ENCODE measurements at places on chromosomes 11 and 22.

- peaks cover 5% of the 10 kb centered on the region for H3K4me1 ChIP-seq
- no peaks in the 10 kb centered on the region for H3K36me3 ChIP-seq
- DNase-seq = no peak
- H3K27me3 ChIP-seq = no peaks in the 10 kb centered on the region
Observed at GRCh38 chr11:73145986-73146575, 4.0 kb upstream of the FCHSD2 start.

GRCh38 chr11:113874581-113875233 is 665 bp downstream of the USP28 start:
- H3K4me1 ChIP-seq = peaks cover 7% of the 10 kb centered on the region
- peak overlapping the region; percentile 61 for H3K4me3 ChIP-seq
- H3K27ac ChIP-seq = peak overlapping the region; percentile 65
- H3K27me3 ChIP-seq = no peaks in the 10 kb centered on the region
- DNase-seq = no peak

GRCh38 chr11:71385091-71385490 is 63.1 kb downstream of the DHCR7 start:
- no peaks in the 10 kb centered on the region for H3K27me3 ChIP-seq
- H3K4me3 ChIP-seq = no peak overlapping the region
- no peaks in the 10 kb centered on the region for H3K36me3 ChIP-seq
- no peaks in the 10 kb centered on the region for H3K4me1 ChIP-seq

DNA sequence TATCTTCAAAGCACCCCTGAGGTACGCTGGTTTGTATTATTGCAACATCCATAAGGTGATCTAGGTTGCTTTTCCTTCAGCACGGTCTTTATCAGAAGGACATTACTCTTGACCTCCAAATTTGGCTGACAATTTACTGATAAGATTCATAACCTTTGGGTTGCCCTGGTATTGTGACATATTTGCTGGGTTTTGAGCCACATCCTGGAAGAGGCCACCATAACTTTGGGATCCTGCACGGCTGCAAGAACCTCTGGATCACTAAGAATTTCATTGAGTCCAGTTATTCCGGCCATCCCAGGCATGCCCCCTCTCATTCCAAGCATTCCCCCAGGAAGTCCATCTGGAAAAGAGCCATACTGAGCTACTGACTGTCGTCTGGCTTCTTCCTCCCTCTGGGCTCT is 6.5 kb upstream of the PLET1 start:
- no peak overlapping the region for H3K4me3 ChIP-seq
- no peak overlapping the region for H3K27ac ChIP-seq
- H3K36me3 ChIP-seq = no peaks in the 10 kb centered on the region
- H3K27me3 ChIP-seq = no peaks in the 10 kb centered on the region
- no peak for DNase-seq

GRCh38 chr11:114158886-114159285 is 99.4 kb downstream of the ZBTB16 start:
- no peaks in the 10 kb centered on the region for H3K36me3 ChIP-seq
- no peak for DNase-seq
- peak overlapping the region; percentile 48 for H3K27ac ChIP-seq
- H3K4me3 ChIP-seq = no peak overlapping the region
- peaks cover 25% of the 10 kb centered on the region for H3K4me1 ChIP-seq

- H3K4me3 ChIP-seq = peak overlapping the region; percentile 69
- no peaks in the 10 kb centered on the region for H3K27me3 ChIP-seq
- H3K27ac ChIP-seq = no peak overlapping the region
- no peaks in the 10 kb centered on the region for H3K36me3 ChIP-seq
Observed at GRCh38 chr22:20983081-20983771, 1.1 kb downstream of the LZTR1 start.

GRCh38 chr11:61769169-61769920 is 16.9 kb downstream of the MYRF start:
- no peaks in the 10 kb centered on the region for H3K36me3 ChIP-seq
- no peak overlapping the region for H3K27ac ChIP-seq
- H3K4me3 ChIP-seq = no peak overlapping the region
- no peaks in the 10 kb centered on the region for H3K4me1 ChIP-seq
- H3K27me3 ChIP-seq = no peaks in the 10 kb centered on the region
- DNase-seq = no peak

- H3K36me3 ChIP-seq = no peaks in the 10 kb centered on the region
- no peak overlapping the region for H3K4me3 ChIP-seq
- H3K27me3 ChIP-seq = no peaks in the 10 kb centered on the region
- DNase-seq = no peak
- no peak overlapping the region for H3K27ac ChIP-seq
Observed at GRCh38 chr11:107009190-107009589, 9.1 kb downstream of the GUCY1A2 start.

Measured in colonic mucosa (tissue), 4 donors.